ENCODE measurements at places on chromosomes 16 and 17. TPM values are rescaled to one million over a fixed set of nuclear protein-coding genes. Genes with fewer than 3 reads are reported as not detected.

The SALL1 gene
- not detected for total RNA-seq

The ULK2 gene
- 9.7 TPM for total RNA-seq

The ALG1 gene
- 5.0 TPM for total RNA-seq

The RPL23 gene
- 1,618 TPM for total RNA-seq

The SEZ6 gene
- 0.94 TPM for total RNA-seq

The IGF2BP1 gene
- under 0.01 TPM for total RNA-seq

The C17orf67 gene
- total RNA-seq = 1.5 TPM

The ADORA2B gene
- 2.2 TPM for total RNA-seq

The TRAPPC1 gene
- total RNA-seq = 21.4 TPM

The GRIN2A gene
- not detected for total RNA-seq

The CBX8 gene
- total RNA-seq = 1.2 TPM

The STX1B gene
- total RNA-seq = 0.63 TPM

The DNAAF8 gene
- not detected for total RNA-seq

The CHMP1A gene
- total RNA-seq = 33.5 TPM

The CCNF gene
- total RNA-seq = 1.2 TPM

The PRCD gene
- 0.73 TPM for total RNA-seq

The HAS3 gene
- total RNA-seq = 0.84 TPM

The TMEM219 gene
- 61.1 TPM for total RNA-seq

The CNGB1 gene
- total RNA-seq = not detected

The GSG1L gene
- under 0.01 TPM for total RNA-seq

The EPX gene
- under 0.01 TPM for total RNA-seq

The TMC7 gene
- not detected for total RNA-seq

The KRTAP3-2 gene
- not detected for total RNA-seq

The DPEP3 gene
- 0.21 TPM for total RNA-seq

The CDH1 gene
- total RNA-seq = 3.7 TPM

The TP53TG3F gene
- total RNA-seq = not detected

The SLFN12L gene
- 53.3 TPM for total RNA-seq

The PER1 gene
- total RNA-seq = 250 TPM

The RNF112 gene
- total RNA-seq = 0.21 TPM

The HS3ST3B1 gene
- 10.4 TPM for total RNA-seq

The ACSM2B gene
- not detected for total RNA-seq
